ENCODE measurements at places on chromosomes 5 and 9.

- peak; percentile 40 for DNase-seq
These were observed 49.1 kb downstream of the GNA14 start for GRCh38 chr9:77598991-77599390.

GRCh38 chr9:98899408-98900056 is 44.2 kb upstream of the COL15A1 start:
- DNase-seq = peak; percentile 82

DNA sequence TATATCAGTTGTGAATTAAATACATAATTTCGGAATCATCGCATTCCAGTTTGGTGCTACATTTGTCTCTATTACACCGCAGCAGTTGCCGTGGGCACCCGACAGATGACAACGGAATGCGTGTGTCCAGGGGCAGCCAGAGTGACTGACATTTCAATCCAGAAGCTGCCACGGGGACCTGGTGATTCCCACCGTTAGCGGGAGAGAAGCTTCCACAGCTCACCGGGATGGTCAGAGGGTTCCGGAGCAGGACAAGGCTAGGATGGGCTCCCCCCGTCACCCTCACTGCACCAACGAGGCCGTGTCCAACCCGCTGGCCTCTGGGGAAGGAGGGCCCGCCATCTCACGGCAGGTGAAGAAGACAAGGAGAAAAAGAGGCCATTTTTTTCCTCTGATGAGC is 86.8 kb downstream of the GTF3C4 start:
- no peak for DNase-seq

GRCh38 chr5:1511651-1512540 is 11.9 kb downstream of the LPCAT1 start:
- DNase-seq = peak; percentile 57

- DNase-seq = no peak
These were observed 92.2 kb downstream of the MRPL36 start for GRCh38 chr5:1707467-1707866.

- no peak for DNase-seq
These were observed 10.5 kb downstream of the TMEM174 start for GRCh38 chr5:73183481-73183891.

DNA sequence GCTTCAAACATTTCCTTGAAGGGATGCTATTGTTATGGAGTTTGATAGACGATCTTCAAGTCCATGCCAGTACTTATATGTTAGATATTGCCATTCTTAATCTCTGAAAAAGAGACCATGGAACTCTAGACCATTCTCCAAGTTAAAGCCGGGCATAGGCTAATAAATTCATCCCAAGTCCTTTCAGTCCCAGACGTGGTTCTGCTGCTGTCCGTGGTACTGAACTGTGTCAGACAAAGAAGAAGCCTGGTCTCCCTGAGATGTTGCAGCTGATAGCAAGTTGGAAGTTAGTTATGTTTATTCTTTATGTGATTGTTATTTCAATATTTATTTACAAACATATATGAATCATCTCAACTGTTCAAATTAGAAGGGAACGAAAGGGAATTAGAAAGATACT is 158.7 kb downstream of the NMUR2 start:
- no peak for DNase-seq

GRCh38 chr9:80691229-80691628 is 998.1 kb downstream of the TLE1 start:
- DNase-seq = peak; percentile 1

GRCh38 chr9:133603135-133603927 is 5.9 kb downstream of the FAM163B start:
- DNase-seq = no peak

DNA sequence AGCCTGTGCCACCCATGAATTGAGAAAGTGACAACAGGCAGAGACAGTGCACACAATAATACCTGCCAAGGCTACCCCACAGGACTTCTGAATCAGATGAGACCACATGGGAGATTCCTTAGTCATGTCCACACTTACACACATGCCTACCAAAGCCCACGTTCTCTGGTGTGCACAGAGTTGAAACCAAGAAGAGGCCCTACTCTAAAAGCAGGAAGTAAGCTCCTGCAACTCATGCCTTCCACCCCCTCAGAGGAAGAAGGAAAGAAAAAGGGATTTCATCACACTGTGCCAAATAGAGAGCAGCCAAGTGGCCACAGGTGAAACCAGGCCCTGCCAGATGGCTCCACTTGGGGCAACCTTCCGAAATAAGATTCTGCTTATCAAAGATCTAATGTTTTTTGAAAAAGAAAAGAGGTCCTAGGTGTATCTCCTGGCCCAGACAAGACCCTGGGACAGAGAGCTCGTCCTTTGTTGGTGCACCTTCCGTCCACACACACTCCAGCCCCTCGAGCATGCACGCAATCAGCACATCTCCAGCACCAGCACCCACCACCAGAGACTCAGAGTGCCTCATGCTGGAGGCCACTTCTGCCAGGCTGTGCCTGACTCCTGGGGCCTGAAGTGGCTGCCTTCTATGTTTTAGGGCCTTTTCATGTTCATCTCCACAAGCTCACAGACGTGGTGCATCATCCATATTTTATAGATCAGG is 114.6 kb upstream of the SPOCK1 start:
- DNase-seq = no peak

DNA sequence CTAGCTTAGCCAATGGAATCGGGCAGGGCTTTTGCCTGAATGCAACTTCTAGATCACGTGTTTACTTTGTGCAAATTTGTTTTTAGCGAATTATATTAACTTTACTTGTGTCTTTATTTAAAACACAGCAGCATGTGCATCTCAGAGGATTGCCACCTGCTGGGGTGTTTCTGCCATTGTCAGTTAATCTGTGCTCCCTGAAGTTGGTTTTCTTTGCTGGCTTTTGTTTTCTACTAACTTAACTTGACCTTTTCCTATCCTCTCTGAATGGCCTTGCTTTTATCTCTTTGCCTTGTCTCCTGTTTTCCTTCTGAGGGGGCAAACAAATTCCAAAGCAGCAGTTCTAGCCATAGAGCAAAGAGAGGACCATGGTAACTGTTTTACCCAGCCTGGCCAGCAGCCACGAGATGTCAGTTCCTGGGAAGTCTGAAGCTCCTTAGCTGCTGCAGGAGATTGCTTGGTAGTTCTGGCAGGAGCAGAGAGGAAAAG is 67.6 kb downstream of the ARHGEF28 start:
- peak; percentile 69 for DNase-seq

GRCh38 chr9:38442473-38443096 is 18.3 kb upstream of the IGFBPL1 start:
- DNase-seq = no peak

DNA sequence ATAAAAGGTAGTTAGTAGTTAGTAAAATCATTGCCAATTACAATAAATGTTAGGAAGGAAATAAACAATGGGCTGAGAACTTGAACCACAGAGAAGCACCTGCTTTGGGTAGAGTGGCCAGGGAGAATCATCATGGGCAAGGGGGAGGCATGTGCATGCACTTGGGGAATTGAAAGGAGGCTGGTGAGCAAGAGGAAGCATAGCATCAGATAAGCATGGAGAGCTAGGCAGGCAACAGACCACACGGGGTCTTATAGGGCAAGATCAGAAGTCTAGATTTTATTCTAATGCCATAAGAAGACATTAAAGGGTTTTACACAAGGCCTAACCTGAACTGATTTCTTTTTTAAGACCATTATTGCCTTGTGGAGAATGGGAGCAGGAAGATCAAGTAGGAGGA is 93.4 kb downstream of the PIP5K1B start:
- DNase-seq = no peak

DNA sequence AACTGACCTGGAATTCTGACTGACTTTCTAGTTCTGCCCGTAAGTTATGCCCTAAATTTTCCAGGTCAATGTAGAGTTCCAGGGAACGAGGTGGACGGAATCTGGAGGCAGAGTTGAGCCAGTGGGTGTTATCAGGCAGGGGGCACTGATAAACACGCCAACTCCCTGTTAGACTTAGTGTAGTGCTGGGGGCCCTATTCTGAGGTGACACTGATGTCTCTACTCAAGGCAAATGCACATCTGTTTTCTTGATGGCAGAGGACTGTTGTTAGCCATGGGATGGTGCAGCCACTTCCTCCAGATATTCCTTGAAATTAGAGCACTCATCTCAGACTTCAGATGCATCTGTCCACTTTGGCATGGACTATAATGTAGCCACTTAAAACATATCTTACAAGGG is 83.5 kb downstream of the C9orf152 start:
- DNase-seq = no peak

DNA sequence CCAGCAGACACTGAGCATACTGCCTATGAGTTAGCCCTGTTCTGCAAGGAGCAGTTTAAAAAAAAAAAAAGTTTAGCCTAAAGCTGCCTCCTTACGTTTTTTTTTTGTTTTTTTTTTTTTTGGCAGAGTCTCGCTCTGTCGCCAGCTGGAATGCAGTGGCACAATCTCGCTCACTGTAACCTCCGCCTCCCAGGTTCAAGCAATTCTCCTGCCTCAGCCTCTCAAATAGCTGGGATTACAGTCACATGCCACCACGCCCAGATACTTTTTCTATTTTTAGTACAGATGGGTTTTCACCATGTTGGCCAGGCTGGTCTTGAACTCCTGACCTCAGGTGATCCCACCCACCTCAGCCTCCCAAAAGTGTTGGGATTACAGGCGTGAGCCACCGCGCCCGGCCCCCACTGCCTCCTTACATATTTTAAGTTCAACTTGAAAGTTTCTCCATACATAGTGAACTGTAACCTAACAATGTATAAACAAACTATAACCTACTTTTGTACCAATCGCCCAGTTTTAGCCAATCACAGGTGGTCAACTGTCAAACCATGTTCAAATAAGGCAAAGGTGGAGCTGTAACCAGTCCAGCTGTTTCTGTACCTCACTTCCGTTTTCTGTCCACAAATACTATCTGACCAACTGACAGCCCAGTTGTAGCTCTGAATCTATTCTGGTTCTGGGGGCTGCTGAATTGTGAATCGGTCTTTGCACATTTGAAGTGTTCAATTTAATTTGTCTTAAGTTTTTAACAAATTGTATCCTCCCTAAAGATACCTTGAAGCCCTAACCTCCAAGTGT is 17.1 kb downstream of the GKAP1 start:
- DNase-seq = no peak

- no peak for DNase-seq
These were observed 14.9 kb downstream of the GLDC start for GRCh38 chr9:6630502-6631206.

DNA sequence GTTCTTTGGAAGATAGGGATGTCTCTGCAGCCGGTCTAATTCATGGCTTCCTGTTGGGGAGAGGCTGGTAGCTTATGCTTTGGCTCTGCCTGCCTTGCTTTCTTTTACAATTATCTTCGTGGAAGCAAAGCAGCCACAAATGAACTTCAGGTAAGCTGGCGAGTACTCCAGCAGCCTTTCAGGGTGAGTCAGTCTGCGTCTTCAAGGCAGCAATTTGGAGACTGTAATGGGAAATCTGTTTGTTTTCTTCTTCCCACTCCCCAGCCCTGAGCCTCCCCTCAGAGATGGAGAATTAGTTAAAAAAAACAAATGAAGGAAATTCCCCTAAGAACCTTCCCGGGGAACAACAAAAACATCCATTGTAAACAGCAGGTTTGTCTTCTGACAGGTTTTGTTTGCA is 100.1 kb downstream of the PSAT1 start:
- DNase-seq = no peak

DNA sequence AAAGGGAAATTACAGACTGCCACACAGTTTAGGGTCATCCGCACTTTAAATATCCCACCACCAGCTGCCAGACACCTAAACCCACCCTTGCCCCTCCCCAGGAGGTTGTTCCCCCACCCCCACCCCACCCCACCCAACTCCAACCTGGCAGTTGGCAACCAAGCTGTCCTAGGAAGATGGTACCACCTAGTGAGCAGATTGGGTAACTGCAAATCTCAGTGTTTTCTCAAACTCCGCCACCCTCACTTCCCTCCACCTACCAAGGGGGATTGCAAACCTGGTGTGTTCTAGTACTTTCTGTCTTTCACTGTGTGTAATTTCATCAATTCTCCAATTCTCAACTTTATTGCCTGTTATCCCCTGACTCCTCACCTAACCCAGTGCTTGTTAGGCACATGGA is 323.8 kb upstream of the IRX2 start:
- no peak for DNase-seq

DNA sequence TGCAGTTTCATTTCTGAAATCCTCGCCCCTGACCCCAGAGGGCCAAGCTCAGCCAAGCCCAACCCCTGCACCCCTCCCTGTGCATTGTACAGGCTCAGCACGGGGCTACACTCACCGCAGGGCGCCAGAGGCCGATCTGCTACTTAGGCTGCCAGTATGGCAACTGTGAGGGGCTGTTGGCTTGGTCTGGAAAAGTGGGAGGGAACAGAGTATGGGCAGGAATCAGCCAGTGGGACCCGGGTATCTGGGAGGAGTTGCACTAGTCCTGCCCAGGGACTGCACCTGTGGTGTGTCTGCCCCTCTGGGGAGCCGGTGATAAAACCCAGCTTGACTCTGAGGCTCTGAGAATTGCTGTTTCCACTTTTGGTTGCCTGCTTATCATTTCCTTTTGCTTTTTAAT is 167.4 kb upstream of the KIF2A start:
- no peak for DNase-seq

DNA sequence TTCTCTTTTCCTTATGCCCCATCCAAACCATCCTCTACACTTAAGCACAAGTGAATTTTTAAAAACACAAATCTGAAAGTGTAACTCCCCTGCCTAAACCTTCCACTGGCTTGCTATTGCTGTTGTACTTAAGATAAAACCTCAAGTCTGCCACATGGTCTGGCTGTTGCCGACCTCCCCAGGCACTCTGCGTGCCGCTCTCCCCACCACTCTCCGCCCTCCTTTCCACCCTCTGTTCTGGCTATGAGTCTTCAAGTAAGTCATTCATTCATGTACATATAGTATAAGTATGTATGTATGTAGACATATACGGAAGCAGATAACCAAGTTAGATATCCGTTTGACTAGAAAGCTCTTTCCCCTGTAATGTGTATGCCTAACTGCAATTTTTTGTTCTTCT is 94.7 kb upstream of the ANKRD55 start:
- no peak for DNase-seq

DNA sequence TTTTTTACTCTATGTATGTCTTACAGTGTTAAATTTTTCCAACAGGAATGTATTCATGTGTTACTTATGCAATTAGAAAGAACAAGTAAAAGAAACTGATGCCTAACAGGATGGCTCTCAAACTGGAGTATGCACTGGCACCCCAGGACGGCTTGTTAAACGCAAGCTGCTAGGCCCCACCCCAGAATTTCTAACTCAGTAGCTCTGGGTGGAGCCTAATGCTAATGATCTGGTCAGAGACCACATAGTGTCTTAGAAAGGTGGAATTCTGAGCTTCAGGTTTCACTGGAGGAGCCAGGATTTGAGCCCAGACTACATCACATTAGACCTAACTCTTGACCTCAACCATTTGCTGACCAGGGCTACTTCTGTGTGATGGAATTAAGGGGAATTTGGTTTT is 34.4 kb downstream of the SHC3 start:
- DNase-seq = no peak

DNA sequence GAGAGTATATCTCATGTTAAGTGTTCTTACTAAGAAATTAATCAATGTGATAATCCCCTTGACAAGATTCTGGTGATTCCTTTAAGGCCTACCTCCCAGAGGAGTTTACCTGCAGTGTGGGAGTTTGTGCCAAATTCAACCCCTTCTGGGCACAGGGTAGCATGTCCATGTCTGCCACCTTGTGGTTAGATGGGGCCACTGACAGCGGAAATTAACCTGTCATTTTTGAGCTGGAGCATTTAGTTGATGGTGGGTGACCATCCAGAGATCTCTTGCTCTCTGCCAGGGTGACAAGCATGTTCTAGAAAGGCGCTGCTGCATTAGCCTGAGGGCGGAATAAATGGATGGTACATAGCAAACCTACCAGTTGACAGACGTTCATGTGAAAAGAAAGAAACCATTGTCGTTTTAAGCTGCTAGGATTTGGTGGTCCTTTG is 132.2 kb downstream of the FBXO4 start:
- DNase-seq = peak; percentile 51
